ENCODE measurements at places on chromosomes 12 and 14.

DNA sequence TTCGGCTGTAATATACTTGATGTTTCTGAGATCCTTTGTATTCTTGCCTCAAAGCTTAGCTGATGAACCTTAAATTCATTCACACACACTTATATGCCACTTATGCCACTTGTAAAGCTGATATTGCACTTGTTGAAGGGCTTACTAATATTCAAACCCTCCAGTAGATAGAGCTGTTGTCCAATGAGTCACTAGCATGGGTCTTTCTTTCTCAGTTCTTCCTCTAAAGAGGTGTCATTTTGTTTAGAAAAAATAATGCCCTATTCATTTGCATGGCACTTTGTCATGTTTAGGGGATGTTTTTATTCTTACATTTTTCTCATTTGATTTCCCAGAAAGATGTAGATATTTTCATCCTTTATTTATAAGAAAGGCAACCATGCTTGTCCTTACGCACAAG lies 56.4 kb downstream of the MON2 start:
- no peak for DNase-seq

DNA sequence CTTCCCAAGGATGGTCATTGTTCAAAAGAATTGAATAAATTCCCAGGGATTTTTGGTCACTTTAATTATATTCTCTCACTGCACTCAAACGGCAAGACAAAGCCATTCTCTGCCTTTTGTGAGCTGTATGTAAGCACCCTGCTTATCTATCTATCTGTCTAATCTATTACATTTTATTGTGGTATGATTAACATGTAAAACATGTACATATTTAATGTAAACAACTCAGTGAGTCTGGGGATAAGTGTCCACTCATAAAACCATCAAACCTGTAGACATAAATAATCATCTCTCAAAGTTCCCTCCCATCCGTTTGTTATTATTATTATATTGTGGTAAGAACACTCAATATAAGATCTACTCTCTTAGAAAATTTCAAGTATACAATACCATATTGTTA lies 167.1 kb downstream of the CAND1 start:
- DNase-seq: no peak

DNA sequence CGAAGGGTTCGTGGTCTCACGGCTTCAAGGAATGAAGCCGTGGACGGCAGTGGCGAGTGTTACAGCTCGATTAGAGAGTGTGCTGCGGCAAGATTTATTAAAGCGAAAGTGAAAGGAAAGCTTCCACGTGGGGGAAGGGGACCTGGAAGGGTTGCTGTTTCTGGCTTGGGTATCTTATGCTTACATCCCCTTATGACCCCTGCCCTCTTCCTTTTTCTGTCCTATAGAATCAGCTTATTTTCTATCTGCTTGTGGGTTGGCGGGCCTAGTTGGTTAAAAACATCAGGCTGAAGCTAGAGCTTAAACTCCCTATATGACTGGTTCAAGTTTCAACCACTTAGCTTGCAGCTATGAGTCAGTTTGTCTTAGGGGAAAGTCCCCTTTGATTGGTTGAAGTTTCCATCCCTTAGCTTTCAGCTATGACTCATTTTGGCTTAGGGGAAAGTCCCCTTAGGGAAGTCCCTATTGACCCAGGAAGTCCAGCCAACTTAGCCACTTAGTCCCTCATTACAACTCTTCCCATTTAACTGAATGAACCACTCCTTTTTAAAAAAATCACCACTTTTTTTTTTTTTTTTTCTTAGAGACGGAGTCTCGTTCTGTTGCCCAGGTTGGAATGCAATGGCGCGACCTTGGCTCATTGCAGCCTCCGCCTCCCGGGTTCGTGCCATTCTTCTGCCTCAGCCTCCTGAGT lies 1494.7 kb upstream of the TMEM132C start:
- no peak for DNase-seq

- no peak for DNase-seq
These were observed 19.0 kb upstream of the ANKRD9 start for GRCh38 chr14:102528431-102529170.

- no peak for DNase-seq
These were observed 3.5 kb upstream of the BDKRB1 start for GRCh38 chr14:96252323-96252998.

GRCh38 chr12:40469736-40470135 lies 222.5 kb upstream of the CNTN1 start:
- no peak for DNase-seq

DNA sequence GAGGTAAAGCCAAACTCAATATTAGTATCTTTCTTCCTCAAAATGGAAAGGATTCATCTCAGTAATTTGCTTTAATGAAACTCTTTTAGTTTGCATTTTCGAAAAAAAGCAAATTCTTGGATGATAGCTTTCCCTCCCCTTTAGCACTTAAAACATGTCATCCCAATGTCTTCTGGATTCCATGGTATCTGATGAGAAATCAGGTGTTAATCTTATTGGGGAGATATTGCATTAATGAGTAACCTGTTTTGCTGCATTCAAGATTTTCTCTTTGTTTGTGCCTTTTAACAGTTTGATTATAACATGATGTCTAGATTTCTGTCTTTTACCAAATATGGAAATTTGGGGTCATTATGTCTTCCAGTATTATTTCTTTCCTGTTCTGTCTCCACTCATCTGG lies 405.1 kb upstream of the FOXG1 start:
- no peak for DNase-seq

GRCh38 chr12:108371801-108372344 lies 32.8 kb upstream of the CMKLR1 start:
- DNase-seq: no peak

GRCh38 chr12:3622021-3622821 lies 130.7 kb downstream of the CRACR2A start:
- no peak for DNase-seq
